CD4-positive, CD25-positive, alpha-beta regulatory T cell (primary cell): ENCODE measurements at places on chromosomes 11 and 22.

- DNase-seq: no peak
These were observed 3.6 kb upstream of the SLCO2B1 start for GRCh38 chr11:75147191-75147874.

DNA sequence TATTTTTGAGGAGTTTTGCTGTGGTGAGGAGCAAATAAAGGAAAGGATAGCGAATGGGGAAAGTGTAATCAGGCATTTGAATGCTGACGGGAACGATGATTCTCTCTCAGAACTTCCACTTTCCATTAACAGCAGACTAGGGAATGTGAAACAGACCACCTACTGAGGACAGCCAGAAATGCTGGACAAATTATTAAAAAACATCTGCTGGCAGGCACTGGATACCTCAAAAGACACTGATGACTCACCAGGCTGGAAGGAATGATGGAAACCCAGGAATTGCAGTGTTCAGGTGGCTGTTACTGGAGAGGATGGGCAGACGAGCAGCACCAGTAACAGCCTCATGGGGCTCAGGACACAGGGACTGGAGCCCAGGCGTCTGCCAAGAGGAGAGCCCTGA is 33.4 kb downstream of the PLA2G6 start:
- no peak for DNase-seq

DNA sequence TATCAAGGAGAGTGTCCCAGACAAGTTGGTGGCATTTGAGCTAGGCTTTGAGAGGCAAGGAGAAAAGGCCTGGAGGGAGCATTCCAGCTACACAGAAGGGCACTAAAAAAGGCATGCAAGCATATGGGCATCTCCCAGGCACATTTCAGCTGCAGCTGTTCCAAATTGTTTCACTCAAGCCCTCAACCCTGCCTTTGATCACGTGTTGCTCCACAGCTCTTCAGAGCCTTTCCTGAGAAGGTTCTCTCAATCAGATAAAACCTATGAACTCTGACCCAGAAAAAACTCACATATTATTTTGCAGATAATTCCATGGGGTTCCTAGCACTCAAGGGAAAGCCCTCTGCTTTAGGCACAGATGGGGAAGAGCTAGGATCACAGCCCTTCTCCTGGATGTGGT is 24.4 kb upstream of the HSPA8 start:
- DNase-seq: peak; percentile 44

DNA sequence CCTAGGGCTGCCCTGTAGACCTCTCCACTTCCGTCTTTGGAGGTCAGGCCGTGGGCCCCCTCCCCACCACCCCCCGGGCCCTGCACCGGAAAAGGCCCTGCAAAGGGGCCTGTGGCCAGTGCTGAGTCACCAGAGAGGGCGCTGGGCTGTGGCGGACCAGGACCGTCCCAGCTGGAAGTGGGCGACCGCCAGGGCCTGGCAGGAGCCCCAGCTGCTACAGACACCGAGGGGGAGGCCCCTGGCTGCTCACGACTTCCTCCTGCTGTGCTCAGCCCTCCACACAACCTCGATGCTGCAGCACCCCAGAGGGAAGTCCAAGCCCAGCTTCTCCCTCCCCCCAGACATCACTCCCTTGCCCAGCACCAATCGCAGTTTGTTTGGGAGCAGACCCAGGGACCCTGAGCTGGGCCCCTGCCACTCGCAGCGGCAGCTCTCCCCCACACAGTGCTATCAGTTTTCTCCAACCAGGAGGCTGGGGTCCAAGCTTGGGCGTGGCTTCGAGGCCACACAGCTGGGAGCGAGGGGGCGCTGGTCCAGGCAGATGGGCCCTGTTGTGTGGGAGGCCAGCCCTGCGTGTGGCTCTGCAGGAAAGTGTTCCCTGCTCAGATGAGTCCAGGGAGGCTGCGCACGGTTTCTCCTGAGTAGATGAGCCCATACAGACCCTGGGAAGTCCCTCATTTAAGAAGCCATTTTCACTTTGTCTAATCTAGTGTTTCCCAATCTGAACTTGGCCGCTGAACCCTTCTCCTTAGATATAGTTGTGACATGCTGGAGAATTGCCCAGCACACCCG is 5.6 kb upstream of the SH3BP1 start:
- peak; percentile 76 for DNase-seq

- no peak for DNase-seq
These were observed 2.7 kb downstream of the P2RY6 start for GRCh38 chr11:73274722-73275380.

DNA sequence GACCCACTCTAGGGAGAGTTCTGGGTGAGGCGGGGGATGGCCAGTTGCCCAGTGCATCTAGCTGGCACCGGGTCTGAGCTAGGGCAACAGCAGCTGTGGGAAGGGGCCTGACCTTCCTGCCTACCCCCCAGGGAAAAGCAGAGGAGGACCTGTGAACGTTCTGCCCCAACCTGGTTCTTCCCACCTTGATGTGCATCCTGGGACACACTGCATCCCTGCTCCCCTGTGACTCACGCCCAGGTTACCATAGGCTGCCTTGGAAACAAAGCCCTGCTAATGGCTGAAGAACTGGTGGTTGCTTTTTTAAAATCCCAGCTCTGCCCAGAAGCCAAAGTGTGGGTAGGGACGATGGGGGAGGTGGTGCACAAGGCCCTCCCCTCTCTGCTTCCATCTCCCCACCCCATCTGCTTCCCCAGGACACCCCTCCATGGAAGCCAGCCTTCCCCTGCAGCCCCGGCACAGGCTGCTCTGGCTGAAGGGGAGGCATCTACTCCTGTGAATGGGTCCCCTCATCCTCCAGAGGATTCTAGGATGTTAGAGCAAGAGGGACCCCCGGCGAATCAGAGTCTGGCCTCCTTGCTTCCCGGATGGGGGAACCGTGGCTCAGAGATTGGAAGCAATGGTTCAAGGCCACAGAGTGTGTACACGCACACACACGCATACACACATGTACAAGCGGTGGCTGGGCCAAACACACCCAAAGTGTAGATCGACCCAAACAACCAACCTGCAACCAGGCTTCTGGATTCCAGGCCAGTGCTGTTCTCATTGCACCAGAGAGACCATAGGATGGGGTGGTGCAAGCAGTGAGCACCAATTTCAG is 7.6 kb upstream of the C11orf96 start:
- no peak for DNase-seq

DNA sequence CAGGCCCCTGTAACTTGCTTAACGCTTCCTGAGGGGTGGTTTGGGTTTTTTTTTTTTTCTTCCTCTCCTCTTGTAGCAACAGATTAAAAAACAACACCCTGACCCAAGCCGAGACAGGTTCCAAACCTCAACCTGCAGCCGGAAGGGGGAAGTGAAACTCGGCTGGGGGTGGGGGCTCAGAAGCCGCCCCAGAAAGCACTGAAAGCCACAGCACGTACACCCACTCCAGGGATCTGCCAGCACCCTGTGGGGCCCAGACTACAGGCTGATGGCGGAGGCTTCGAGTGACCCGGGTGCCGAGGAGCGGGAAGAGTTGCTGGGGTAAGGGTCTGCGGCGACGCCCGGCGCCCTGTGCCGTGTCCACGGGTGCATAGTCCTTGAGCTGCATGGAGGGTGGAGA is at the start of gene LSP1:
LSP1 (plus strand) TSS at position 208 of the 400 bp plus-strand sequence; CDS start at position 269, 61 bp downstream.
- DNase-seq: peak; percentile 65

DNA sequence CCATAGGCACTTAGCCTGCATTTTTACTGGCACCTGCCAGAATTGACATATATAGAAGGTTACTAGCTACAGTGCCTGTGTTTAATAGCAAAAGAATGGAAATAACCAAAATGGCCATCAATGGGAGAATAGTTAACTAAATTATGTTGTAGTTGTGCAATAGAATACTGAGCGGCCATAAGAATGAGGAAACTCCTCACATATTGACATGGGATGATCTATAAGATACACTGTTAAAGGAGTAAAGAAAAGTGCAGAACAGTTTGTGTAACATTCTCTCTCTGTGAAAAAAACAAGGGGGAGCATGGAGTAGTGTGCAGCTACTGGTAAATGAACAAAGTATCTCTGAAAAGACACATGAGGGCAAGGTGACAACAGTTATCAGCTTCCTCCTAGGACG is 21.5 kb downstream of the ARAP1 start:
- no peak for DNase-seq

DNA sequence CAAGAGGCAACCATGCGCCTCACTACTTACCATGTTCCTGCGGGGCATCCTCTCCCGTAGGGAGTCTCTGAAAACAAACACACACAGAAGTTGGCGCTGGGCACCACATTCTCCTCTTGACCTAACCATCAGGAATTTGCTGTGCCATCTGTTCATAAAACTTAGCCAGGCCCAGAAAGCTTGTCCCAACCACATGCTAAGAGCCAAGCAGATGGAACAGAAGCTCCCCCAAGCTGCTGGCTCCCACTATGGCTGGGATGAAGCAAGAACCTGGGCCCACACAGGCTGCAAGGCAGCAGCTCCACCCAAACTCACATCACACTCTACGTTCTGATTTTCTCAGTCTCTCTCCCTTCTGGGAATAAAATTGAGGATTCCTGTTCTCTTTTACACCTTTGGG is 17.4 kb downstream of the HPS4 start:
- no peak for DNase-seq

- DNase-seq: no peak
These were observed 151.6 kb upstream of the MTMR2 start for GRCh38 chr11:96075532-96075959.

DNA sequence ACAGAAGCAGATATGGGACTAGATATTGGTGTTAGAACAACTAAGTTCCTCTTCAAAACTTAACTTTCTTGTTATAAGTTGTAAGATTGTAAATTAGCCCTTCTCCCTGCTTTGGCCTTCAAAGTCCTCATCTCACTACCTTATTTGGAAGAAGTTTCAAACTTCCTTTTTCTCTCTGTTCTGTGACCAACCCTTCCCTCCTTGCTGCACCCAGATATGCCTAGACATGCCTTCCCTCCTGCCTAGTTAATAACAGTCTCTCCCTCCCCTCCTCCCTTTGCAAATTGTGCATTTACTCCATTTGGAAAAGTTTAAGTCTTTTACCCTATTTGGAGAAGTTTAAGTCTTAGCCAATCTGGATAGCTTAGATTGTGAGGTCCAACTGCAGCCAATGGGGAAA is 4.9 kb downstream of the OR52K2 start:
- DNase-seq: no peak

- DNase-seq: no peak
These were observed 9.0 kb upstream of the FLRT1 start for GRCh38 chr11:64026575-64027205.

GRCh38 chr11:6225024-6225423 is 9.4 kb downstream of the FHIP1B start:
- no peak for DNase-seq

DNA sequence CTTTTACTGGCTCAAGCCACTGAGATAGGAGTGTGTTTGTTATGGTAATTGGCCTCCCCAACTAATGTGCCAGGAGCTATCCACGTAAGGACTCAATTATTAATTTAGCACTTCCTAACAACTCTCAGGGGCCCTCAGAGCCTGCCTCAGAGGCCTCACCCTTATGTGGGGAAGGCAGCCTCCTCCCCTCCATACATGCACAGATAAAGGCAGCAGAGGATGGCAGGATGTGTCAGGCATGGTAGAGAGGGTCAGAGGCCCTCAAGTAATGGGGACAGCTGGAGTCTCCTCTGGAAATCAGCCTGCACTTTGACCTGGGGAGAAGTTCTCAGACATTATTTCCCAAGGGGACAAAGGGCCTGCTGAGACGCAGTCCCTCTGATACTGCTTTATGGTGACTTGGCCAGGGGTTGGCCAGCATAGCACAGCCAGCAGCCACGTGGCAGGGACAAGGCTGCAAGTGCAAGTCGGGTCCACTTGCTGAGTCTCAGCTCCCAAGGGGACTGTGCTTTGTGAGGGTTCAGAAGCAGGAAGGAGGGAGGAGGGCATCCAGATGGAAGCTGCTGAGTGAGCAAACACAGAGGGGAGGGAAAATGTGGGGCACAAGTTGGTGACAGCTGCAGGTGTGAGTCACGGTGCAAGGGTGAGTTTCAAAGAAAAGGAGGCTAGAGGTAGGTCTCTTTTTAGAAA is 17.0 kb downstream of the MOGAT2 start:
- no peak for DNase-seq

GRCh38 chr11:93814966-93815633 is 31.0 kb downstream of the MED17 start:
- no peak for DNase-seq

DNA sequence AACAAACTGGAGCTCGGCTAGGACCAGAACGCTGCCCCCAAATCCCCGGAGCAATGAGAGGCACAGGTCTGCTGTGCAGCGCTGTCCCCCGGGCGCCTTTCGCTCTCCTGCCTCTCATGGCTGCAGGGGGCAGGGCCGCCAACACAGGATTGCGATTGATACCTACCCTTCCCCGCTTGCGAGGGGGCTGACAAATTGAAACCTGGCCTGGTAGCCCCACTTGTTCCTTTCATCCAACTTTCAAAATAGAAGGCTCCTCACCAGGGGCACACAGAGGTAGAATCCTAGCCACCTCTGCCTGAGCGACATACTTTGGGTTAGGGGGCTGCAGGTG is 642 bp upstream of the CASTOR1 start:
- DNase-seq: no peak

DNA sequence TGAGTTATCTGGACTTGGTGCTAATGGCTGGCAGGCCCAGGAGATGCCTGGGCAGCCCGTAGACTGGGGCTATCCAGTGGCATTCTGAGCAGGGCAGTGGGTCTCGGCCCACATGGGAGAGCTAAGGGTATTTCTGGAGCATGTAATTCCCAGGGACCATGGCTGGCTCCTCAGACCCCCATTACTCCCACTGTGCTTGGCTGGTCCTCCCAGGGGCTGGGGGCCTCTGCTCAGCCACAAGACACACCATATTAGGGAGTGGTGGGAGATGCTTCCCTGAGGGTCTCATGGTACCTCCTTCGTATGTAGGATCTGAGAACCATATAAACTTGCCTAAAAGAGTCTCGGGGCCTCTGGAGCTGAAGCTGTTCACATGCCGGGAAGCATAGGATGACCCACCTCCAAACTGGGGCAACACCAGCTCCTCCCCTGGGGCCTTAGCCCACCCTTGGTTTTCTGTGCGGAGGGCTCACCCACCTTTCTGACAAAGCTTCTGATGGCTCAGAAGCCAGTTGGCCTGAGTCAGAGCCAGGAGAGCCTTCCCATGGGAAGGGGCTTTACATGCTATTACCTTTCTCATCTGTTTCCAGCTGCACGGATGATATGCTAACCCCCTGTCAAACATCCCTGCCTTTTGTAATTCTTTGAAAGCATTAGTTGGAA is 9.5 kb upstream of the FTH1 start:
- DNase-seq: no peak

GRCh38 chr22:27157666-27158370 is 500.4 kb downstream of the MIAT start:
- no peak for DNase-seq

DNA sequence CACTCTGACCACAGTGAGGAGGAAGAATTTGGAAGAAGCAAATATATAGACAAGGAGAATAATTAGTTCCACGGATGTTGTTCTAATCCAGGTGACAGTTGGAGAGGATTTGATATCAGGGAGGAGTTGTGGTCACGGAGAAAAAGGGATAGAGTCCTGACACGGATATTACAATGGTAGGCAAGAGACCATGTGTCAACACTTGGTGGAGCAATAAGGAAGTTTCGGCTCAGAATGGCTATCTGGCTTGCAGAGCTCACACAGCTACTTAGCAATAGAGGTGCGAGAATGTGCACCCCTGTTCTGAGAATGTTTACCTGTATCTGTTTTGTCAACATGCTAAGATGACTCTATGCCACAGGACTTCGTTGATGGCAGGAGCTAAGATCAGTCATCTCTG is 10.4 kb upstream of the OR9Q2 start:
- no peak for DNase-seq
